ENCODE measurements at places on chromosomes 5 and 9.

- DNase-seq, result no peak
Measured at GRCh38 chr5:72203251-72203845, 96.1 kb downstream of the MAP1B start.

DNA sequence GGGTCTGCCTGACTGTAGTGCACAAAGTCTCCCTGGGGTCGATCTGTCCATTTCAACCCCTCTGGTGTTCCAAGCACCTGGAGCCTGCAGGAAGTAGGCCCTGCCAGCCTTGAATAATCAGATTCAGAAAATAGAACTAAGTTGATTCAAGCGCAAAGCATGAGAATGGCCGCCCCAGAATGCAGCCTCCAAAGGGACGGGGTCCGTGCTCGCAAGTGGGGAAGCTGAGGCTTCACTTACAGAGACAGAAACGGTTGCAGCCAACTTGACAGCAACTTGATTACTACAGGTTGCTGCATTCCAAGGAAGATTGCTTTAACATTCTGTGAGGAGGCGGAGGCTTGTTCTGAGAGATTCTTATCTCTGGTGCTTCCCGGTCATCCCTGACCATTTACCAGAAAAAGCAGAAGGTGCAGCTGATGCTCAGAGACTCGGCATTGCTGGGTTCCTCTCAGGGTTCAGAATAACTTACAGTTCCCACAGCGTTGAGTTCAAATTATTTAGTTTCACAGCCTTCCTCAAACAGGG lies 14.9 kb upstream of the LRRC14B start:
- DNase-seq, result no peak

DNA sequence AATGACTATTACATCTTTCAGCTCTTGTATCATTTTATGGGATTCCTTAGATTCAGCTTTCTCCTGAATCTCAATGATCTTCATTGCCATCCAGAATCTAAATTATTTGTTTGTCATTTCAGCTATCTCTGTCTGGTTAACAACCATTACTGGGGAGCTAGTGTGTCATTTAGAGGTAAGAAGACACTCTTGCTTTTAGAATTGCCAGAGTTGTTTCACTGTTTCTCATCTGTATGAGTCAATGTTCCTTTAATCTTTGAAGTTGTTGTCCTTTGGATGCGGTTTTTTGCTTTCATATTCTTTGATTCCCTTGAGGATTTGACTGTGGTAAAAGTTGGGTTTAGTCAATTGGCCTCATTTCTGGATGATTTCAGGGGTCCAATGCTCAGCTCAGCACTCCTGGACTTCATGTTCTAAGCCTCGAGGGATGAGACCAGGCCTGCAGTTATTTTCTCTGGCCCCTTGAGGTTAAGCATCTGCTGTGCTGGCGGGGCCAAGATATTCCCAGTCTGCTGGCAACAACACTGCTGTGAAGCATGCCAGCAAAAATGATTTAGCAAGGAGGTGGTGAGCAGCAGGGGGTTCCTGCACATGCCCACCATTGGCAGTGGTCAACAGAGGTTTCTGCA lies 102.4 kb upstream of the PCSK5 start:
- DNase-seq, result no peak

DNA sequence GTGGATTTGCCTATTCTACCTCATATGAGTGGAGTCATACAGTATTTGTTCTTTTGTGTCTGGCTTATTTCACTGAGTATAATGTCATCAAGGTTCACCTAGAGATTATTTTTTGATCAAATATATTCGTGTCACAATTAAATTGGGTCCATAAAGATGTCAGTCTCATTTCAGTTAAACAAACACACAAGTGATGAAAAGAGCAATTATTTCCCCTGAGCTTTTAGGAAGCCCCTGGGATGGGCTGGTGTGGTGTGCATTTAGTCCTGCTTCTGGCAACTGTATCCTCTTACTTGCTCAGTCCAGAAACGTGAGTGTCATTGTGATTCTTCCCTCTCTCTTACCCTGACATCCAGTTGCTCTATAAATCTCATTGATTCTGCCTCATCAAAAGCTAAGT lies 52.8 kb upstream of the CARTPT start:
- DNase-seq, result no peak

- no peak for DNase-seq
Measured at GRCh38 chr5:39113354-39113953, 39.3 kb upstream of the RICTOR start.

GRCh38 chr9:77926371-77926878 lies 105.2 kb downstream of the GNAQ start:
- no peak for DNase-seq
